NCI-H2081 (cell line): ENCODE measurements at places on chromosomes 16 and 17.

DNA sequence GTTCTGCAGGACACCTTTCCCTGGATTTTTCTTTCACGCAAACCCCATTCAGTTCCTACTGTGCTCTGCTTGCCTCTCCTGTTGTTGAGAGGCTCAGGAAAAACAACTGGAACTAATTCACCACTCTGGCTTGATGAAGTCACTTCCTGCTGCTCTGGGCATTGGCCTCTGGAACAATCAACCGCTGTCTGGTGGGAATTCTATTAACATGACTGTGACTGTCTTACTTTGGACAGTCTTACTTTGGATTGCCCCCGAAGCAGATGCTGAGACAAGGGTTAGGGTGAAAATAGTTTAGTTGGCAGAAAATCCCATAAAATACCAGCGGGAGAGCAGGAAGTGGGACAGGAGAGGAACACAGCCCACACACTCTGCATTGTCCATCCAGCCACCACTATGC lies 90.0 kb upstream of the HSBP1 start:
- no peak for DNase-seq

DNA sequence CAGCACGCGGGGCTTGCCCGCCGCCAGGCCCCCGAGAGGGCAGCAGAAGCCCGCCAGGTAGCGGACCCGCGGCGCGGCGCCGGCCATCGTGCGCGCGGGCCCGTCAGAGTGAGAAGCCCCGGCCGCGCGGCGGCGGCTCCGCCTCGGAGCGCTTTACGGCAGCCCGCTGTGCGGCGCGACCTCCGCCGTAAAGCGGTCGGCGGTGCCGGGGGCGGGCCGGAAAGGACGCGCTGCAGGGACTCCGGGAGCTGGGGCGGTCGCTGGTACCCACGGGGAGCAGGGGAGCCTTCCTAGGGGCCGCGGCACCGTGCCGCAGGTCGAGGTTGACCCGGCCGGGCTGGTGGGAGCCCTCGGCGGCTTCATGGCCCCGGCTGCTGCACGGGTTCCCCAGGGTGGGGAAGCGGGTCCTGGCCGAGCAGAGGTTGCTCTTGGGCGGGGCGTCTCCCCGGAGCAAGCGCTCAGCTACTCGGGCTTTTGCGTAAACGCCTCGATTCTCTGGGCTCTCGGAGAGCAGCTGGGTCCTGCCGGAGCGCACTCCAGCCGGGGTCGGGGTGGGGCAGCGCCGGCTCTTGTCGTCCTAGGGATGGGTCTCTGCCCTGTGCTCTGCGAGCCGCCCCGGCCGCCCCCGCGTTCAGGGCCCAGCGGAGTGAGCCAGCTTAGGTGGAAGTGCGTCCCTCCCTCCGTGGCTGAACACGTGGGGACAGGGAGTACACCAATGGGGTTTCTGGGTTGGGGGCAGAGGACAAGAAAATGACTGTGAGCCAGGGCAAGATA lies at the start of gene FAAP100:
Gene FAAP100 (minus strand): TSS at position 110 of the 774 bp plus-strand sequence. CDS start 23 bp downstream, at position 87.
- peak; percentile 92 for DNase-seq

DNA sequence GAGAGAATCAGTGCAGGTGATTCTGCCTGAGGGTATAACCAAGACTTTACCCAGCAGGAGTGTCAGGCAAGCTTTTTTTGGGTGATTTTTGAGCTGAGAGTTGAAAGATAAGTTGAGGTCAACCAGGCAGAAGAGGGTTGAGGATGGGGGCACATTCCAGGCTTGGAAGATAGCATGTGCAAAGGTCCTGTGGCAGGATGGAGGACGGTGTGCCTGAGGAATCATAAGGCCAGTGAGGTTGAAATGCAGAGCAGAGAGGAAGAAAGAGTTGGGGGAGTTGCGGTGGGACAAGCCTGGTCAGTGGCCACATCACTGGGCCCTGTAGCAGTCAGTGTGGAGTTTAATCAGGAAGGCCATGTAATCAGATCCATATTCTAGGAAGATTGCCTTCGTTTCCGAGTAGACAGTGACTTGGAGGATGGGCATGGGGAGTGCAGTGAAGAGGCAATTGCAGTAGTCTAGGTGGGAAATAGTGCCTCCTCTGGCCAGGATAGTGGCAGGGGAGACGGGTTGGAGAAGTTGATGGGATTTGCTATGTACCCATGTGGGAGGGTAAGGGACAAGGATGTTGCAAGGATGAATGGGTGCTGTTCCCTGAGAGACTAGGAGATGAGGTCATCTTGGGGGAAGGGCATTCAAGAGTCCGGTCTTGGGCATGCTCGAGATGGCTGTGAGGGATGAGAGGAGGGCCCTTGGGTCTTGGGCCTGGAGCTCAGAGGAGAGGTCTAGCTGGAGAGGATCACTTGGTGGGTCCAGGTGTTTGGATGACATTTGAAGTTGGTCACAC lies 3.9 kb downstream of the PLEKHG4 start:
- no peak for DNase-seq

DNA sequence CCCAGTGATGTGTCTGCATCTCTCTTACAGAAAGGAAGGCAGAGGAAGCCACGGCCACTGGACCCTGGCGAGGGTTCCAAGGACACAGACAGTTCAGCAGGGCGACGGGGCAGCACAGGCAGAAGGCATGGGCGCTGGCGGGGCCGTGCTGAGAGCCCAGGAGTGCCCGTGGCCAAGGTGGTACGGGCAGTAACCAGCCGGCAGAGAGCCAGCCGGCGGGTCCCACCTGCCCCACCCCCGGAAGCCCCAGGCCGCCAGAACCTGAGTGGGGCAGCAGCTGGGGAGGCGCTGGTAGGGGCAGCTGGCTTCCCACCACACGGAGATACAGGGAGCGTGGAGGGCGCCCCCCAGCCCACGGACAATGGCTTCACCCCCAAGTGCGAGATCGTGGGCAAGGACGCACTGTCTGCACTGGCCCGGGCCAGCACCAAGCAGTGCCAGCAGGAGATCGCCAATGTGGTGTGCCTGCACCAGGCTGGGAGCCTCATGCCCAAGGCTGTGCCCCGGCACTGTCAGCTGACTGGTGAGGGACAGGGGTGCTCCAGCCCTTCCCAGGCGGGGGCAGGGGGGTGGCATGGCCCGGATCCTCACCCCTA lies 7.8 kb downstream of the XYLT2 start:
- DNase-seq: no peak

- no peak for DNase-seq
Observed at GRCh38 chr16:84054271-84054670, 11.7 kb upstream of the SLC38A8 start.

- DNase-seq: no peak
Observed at GRCh38 chr16:272633-273546, 2.9 kb downstream of the RGS11 start.

DNA sequence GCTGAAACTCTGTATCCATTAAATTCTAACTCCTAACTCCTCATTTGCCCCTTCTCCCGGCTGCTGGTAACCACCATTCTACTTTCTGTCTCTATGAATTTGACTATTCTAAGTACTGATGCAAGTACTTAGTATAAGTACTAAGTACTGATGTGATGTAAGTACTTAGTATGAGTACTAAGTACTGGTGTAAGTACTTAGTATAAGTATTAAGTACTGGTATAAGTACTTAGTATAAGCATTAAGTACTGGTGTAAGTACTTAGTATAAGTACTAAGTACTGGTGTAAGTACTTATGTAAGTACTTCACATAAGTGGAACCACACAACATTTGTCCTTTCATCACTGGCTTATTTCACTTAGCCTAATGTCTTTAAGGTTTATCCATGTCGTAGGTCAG lies 32.3 kb upstream of the PRKCA start:
- no peak for DNase-seq

- DNase-seq: no peak
Observed at GRCh38 chr16:46621934-46622676, 926 bp upstream of the SHCBP1 start.

GRCh38 chr16:88057656-88058055 lies 106.4 kb downstream of the BANP start:
- no peak for DNase-seq

DNA sequence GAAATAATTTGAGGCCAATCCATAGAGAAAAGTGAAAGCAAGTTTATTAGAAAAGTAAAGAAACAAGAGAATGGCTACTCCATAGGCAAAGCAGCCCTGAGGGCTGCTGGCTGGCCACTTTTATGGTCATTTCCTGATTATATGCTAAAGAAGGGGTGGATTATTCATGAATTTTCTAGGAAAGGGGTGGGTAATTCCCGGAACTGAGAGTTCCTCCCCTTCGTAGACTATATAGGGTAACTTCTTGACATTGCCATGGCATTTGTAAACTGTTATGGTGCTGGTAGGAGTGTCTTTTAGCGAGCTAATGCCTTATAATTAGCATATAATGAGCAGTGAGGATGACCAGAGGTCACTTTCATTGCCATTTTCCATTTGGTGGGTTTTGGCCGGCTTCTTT lies 4.4 kb downstream of the DHRS7B start:
- no peak for DNase-seq

GRCh38 chr17:68533887-68534694 lies 21.9 kb downstream of the PRKAR1A start:
- peak; percentile 15 for DNase-seq

DNA sequence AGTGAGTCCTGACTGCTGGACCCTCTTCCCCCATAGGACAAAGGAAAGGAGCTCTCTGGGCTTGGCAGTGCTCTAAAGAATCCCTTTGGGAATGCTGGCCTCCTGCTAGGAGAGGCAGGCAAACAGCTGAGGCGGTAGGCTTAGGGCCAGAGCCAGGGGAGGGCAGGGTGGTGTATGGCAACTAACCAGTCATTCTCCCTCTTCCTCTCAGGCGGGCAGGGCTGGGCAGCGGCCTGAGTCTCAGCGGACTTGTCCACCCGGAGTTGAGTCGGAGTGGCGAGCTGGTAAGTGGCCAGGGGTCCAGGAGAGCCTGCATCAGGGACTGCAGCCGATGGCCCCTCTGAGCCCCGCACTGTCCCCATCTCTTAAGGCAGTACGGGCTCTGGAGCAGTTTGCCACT lies 4.4 kb downstream of the ACADVL start:
- DNase-seq: no peak

DNA sequence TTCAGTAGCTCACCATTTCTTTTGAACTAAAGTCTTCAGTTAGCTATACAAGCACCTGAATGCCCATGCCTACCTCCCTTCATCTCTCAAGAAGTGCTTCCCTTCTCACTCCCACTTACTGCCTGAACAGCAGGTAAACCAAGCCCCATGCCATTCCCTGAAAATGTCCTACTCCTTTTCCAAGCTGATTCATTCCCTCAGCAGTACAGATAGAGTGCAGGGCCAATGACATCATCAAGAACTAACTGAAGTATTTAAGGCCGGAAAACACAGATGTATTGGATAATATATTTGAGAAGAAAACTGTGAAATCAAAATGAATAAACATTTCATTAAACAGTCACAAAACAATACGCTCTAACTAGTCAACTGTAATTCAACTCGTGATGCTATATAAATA lies 478.8 kb upstream of the CDH11 start:
- DNase-seq: no peak

DNA sequence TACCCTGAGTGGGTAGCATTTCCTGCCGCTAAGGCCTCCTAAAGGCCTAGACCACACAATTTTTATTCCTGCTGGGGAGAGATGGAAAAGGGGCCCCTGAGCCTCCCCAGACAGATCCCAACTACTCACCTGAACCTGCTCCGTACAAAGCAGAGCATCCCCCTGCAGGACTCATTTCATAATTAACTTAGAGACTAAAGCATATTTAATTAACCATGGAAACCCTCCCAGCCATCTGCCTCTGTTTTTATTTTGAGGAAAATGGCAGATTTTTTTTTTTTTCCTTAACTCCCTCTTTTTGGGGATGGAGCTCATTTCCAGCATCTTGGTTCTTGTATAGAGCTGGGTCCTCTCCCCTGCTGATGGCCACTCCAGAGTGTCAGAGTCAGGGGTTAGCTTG lies 96.5 kb upstream of the CRHR1 start:
- DNase-seq: no peak

DNA sequence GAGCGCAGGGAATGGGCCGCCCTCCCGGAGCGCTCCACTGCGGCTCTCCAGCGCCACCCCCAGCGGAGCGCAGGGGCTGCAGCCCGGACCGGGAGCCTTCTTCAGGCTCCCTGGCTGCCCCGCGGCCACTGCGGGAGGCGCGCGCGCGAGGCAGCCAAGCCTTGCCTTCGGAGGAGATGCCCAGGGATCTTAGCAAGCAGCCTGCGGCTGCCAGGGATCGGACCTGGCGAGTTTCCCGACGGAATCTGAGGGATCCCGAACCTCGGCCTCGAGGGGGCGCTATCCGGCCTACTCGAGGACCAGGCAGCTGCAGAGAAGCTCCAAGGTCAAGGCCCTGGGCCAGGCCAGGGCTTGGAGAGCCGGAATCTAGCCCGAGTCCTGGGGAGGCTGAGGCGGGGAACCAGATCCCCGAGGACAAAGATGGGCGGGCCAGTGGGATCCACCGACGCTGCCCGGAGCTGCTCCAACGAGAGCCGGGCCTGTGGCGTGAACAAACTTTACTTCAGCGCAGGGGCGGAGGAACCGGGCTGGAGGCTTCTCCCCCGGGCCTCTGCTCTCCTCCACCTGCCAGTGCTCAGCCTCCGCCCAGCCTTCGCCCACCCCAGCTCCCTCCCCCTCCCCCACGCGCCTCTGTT lies at the start of gene IRX6:
Gene IRX6 (plus strand): TSS at position 567 of the 635 bp plus-strand sequence. CDS start 889 bp downstream, outside the sequence.
- DNase-seq: peak; percentile 20

DNA sequence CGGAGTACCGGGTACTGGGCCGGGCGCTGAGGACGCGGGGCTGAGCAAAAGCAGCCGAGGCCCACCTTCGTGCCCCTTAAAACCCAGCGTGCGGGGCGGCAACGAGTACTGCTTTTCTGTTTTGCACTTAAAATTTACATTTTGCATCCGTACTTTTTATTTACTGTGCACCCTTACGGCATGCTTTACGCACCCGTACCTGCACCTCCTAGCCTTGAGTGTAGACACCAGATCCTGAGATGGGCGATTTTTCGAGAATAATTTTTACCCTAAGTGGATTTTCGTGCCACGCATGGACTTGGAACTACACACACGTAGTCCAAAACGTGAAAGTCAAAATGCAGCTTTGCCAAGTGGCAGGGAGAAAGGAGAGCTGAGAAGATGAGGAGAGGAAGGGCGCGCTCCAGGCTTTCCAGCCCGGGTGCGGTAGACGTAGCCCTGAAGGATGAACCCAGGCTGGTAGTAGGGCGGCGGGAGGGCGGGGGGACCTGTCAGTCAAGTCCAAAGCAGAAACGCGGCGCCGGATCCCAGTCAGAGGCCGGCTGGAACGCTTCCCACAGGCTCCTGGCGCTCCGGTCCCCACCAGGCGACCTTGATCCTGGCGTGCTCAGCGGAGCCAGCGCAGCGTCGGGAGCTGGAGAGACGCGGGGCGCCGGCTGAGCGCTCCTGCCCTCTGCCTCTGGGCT lies 1.2 kb upstream of the CBLN1 start:
- no peak for DNase-seq

GRCh38 chr17:81147701-81148100 lies 17.6 kb upstream of the PVALEF start:
- DNase-seq: no peak

GRCh38 chr17:43316522-43317142 lies 82.2 kb upstream of the ARL4D start:
- no peak for DNase-seq

GRCh38 chr17:14775731-14776492 lies 475.0 kb downstream of the HS3ST3B1 start:
- no peak for DNase-seq
